ENCODE measurements at places on chromosomes 13 and 19.

- DNase-seq, result no peak
Observed at GRCh38 chr19:41995959-41996797, 2.1 kb upstream of the ATP1A3 start.

- no peak for DNase-seq
Observed at GRCh38 chr13:59441596-59442280, 722.0 kb downstream of the DIAPH3 start.

DNA sequence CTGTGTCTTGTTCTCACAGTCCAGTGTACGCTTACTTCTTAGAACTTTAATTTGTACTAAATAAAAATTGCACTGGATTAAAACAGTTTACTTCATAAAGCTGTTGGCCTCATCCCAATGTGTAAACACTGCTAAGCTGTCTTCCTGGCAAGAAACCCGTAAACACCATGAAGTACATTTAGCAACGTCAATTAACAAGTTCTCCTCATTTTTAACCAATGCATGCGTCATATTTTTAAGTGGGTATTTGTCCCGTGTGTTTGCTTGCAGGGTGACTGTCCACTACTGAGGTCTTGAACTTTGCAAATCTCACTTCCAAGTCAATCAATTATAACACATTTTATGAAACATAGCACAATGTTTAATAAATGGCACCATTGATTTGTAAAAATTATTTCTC is 28.2 kb downstream of the LAIR2 start:
- DNase-seq, result no peak

GRCh38 chr19:45473682-45474605 is 6.1 kb downstream of the FOSB start:
- DNase-seq, result no peak

GRCh38 chr19:57978586-57979289 is 4.4 kb upstream of the C19orf18 start:
- no peak for DNase-seq

DNA sequence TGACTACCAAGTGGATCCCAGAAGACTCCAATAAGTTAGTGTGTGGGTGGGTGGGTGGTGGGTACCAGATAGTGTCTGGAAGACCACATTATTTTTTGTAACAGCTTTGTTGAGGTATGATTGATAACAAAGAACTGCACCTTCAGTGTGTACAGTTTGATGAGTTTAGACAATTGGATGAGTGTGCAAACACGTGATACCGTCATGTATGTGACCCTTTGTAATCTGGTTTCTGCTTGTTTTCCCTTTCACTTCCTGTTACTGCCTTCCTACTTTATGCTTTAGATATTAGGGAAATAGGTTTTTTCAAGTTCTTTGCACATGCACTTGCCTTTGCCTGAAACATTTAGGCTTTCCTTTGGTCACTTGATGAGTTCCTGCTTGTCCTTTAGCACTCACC is 8.5 kb downstream of the RPL21 start:
- no peak for DNase-seq
